ENCODE measurements at places on chromosomes 7 and 10.

- DNase-seq = no peak
Measured at GRCh38 chr10:101030496-101031127, 317 bp downstream of the PDZD7 start.

DNA sequence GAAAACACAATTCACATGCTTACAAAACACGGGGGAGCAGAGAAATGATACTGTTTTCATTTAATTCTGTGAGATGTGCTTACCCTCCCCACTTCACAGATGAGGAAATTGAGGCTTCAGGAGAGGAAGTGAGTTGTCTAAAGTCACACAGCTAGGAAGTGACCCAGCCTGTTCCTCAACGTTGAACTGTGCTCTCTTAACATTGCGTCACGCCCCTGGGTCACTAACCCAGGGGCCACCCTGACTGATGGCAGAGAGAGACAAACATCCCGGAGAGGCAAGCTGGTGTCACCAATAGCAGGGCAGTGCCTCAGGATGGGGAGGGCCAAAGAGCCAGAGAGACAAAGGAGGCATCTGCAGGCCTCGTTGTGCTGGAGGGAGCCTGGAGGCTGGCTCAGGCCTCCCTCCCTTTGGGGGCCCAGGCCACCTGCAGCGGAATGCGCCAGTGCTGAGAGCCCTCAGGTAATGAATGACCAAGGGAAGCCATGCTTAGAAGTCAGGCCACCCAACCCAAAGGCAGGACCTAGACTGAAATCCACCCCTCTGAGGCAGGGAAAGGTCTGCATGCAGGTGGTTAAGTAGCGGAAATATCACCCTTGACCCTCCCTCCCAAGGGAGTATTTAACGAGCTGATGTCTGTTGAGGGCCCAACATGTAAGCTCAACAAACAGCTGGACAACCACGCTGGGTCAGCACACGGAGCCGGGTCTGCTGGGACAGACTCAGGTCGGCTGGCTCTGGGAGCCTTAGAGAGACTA is 81.3 kb downstream of the C10orf105 start:
- no peak for DNase-seq

GRCh38 chr10:14476641-14477407 is 146.1 kb upstream of the FRMD4A start:
- DNase-seq = no peak

DNA sequence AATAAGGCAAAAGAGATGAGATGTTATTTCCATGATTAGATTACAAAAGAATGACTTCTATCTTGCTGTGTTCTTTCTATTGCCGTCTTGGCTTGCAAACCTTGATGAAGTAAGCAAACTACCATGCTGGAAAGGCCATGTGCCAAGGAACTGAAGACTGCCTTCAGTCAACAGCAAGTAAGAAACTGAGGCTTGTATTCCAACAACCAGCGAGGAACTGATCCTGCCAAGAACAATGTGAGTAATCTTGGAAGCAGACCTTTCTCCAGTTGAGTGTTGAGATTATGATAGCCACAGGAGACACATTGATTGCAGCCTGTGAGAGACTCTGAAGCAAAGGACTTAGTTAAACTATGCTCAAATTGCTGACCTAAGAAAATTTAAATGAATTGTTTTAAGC is 164.6 kb upstream of the GRM3 start:
- no peak for DNase-seq

DNA sequence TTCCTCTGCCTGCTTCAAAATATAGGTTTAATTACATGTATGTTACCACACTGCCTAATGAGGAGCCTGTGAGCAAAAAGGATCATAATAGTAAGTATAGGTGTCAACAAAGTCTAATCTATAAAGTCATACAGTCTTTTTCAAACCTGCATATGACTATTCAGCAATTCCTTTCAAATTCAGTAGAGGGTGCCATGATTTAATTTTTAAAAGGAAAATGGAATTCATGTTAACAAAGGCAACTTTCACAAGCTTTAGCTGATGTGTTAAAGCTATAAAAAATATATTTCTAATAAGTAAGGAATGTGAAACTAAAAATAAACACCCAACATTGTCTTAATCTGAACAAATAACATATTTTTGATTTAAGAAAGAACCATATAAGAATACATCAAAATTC is 52.1 kb downstream of the MPP7 start:
- no peak for DNase-seq

DNA sequence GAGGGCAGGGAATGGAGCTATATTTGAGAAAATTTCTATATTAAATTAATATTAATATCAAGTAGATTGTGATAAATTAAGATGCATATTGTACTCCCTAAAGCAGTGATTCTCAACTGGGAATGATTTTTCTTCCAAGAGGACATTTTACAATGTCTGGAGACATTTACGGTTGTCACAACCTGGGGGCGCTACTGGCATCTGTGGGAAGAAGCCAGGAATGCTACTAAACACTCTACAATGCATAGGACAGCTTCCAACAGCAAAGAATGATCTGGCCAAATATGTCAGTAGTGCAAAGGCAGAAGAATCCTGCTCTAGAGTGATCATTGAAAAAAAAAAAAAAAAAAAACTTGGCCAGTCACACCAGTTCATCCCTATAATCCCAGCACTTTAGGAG is 100.0 kb downstream of the LSM5 start:
- no peak for DNase-seq

DNA sequence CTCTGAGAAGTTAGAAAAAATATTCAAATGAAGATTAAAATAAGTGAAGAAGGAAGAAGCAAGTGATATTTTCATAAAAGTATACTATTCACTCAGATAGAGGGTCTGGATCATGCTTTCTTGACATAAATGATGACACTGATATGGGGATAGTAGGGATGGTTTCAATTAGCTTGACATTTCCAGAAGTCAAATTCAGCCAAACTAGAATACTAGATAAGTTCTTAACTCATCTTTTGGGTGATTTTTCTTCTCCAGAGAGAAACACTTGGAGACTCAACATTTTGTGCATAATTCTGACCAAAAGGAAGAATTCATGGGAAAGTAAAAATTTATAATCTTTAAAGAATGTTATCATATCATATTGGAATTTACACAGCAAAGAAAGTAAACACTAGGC is 152.0 kb upstream of the LRGUK start:
- DNase-seq = no peak

DNA sequence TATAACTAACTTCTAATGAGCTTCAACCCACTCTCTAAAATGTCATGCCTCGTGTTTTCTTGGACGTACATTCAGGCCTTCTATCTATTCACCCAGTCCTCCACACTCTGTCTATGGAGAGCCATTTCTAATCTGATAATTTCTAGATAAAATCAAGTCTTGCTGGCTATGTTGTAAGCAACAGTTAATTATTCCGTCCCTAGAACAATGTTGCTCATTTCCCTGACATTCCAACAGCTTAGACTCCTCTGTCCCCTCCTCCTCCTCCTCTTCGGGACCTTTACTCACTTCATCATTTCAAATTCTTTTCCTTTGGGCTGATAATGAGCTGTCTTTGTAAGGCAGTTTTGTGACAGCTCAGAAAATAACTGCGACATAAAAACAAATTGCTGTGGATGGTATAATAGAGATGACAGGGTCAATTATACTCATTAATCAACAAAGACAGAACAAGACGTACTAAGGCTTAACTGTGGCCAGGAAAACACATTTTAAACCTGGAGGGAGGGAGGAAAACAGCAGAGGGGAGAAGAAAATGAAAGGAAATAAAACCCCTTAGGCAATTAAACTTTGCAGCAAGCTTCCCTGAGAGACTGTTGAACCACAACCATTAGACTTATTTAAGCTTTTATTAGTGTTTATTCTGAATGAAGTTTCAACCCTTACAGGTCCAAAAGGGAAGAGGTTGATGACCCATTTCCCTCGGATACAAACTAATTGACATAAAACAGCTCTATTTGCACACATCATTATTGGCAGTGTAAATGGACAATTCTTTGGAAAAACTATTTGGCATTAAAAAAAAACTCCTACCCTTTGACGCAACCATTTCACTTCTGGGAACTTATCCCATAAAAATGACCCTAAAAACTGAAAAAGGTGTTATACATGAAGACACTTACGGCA is 179.1 kb downstream of the SFMBT2 start:
- DNase-seq = no peak

DNA sequence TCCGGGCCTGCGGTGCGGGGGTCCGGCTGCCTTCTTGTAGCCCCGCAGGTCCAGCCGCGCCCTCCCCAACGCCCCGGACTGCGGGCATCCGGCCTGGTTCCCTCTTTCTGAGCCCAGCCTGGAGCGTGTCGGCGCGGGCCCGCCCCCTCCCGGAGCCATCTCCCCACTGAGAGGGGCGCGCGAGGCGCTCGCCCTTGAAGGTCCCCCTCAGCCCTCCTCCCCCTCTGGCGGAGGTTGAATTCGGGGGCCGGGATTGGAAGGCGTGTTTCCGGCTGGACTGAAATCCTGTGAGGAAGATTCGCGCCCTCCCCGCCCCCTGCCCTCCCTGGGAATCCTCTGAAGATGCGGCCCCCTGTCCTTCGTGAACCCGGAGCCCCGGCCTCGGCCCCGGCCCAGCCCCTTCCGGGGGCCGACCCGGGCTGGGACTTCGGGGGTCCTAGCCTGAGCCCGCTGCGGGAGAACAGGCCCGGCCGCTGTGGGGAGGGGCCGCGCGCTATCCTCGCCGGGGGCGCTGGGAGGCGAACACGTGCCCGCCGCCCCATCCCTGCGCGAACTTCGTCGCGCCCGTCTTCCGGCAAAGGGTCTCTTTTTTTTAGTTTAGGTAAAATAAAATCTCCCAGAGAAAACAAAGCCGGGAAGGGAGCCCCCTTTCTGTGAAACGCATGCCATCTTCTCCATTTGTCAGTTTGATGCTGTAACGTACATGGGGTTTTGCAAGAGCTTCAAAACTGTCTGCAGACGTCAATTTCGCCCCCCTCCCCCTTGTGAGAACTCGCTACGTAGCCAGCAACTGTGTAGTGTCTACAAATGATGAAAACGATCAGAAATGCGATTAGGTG is 636 bp downstream of the PDCD4 start:
- DNase-seq = peak; percentile 77

- DNase-seq = no peak
Measured at GRCh38 chr7:139769066-139769465, 8.7 kb downstream of the HIPK2 start.

GRCh38 chr7:1055491-1055955 is 11.2 kb downstream of the GPR146 start:
- DNase-seq = no peak

- no peak for DNase-seq
Measured at GRCh38 chr10:60271319-60272040, 118.2 kb downstream of the ANK3 start.

GRCh38 chr7:1893036-1893435 is 223.0 kb downstream of the ELFN1 start:
- no peak for DNase-seq

GRCh38 chr10:10792681-10793080 is 225.0 kb upstream of the CELF2 start:
- DNase-seq = no peak

DNA sequence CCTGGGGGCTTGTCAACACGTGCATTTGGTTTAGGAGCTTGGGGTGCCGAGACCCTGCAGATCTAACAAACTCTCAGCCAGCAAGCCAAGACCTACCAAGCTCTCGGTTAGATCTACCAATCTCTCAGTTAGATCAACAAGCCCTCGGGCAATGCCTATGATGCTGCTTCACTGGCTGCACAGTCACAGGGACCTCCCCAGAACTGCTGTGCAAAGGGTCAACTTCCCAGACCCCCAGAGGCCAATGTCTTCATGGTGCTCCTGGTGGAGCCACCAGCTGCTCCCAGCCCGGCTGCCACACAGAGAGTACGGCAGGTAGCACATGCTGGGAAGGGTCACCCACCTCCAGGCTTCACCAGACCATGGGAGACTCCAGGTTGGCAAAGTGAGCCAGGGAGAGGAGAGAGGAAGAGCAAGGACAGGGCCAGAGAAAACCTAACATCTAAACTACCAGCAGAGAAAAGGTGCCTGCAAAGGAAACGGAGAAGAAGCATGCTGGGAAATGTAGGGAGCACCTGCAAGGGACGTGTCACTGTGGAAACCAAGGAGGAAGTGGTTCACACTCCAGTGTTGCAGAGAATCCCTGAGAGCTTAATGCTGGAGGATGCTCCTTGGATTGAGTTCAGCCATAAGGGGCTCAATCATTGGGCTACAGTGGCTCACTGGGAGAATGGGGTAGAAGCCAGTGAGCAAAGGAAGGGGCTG is 51.5 kb upstream of the GDF10 start:
- no peak for DNase-seq

- no peak for DNase-seq
Measured at GRCh38 chr10:62464308-62464707, 90.1 kb downstream of the ZNF365 start.

DNA sequence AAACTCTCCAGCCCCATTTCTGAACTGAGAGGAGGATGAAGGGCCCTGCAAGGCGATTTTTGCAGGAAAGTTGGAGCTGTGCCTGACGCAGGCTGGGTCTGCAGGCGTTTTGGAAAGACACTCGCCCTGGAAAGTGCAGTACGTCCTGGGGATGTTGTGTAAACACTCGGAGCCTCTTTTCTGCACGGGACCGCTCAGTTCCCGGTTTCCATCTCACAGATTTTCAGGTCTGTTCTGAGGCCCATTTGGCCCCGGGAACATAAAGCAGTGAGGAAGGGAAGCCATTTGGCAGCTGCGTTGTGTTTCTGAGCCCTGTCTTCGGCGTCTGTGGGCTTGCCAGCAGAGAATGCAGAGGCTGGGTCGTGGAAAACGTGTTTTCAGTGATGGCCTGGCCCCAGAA is 655.0 kb upstream of the MGMT start:
- no peak for DNase-seq

DNA sequence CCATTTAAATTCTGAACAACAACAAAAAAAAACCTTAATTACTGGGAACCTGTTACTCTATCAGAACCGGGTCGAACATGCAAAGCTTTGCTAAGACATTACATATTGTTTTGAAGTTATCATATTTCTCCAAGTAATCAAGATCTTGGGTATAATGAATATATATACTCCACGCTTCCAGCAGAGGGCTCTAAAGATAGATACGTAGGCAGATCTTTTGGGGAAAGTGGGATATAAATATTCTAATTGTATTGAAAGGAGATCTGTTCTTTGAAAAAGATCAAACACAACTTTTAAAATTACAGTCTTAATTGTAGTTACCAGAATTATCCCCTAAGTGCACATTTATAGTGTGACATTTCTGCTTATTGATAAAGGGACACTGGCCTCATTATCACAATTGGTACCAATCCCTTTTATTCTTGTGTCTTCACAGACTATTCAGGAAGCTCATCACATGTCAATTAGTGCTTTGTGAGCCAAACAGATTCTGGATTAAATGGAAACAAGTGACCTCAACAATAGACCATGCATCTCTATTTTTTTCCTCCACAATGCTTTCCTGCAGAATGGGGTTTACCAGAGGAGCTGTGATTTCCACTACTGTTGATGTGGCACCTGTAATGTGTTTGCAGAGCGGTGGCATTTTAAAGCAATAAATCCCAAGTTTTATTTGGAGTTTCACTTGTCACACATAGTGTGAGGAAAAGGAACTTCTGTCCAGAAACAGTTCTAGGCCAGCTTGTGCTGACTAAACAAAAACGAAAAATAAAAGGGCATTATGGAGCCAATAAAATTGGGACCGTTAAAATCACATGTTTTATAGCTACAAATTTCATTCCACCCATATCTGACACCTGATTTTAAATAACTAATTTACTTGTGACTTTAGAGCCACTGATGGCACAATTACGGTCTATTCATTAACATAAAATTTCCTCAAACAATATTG is 122.4 kb downstream of the CTTNBP2 start:
- DNase-seq = no peak

- peak; percentile 45 for DNase-seq
Measured at GRCh38 chr7:24851786-24852185, 94.5 kb upstream of the GSDME start.

- no peak for DNase-seq
Measured at GRCh38 chr10:124198871-124199270, 105.5 kb upstream of the CHST15 start.
